ENCODE measurements at places on chromosomes 7 and 10.

GRCh38 chr10:133205146-133205545 lies 24.9 kb upstream of the UTF1 start:
- DNase-seq: no peak

DNA sequence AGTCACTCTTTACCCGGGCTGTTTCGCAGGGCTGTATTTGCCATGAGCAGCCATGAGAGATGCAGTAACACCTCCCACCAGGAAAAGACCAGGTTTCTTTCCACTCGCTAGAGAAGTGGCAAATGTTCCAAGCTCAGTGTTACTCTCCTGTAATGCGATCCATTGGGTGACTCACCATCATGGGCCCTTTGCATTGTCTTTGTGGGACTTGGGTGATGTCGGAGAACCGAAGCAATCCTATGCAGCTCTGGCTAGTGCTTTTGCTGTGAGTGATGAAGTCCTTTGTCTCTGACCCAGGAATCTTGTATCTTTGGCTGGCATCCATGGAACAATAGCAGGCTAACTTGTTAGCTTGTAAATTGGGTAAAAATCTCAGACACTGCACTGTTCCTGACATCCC lies 40.0 kb downstream of the GHRHR start:
- DNase-seq: peak; percentile 13

DNA sequence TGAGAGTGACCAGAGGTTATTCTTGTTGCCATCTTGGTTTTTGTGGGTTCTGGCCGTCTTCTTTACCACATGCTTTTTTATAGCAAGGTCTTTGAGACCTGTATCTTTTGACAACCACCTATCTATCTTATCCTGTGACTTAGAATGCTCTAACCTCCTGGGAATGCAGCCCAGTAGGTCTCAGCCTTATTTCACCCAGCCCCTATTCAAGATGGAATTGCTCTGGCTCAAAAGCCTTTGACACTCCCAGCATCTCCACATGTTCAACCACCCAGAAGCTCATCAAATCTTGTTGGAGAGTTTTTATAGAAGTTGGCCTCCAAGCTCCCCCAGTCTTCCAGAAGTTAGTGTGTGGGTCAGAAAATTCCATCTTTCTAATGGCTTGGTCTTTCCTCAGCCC lies 464.3 kb upstream of the NRP1 start:
- DNase-seq: no peak

DNA sequence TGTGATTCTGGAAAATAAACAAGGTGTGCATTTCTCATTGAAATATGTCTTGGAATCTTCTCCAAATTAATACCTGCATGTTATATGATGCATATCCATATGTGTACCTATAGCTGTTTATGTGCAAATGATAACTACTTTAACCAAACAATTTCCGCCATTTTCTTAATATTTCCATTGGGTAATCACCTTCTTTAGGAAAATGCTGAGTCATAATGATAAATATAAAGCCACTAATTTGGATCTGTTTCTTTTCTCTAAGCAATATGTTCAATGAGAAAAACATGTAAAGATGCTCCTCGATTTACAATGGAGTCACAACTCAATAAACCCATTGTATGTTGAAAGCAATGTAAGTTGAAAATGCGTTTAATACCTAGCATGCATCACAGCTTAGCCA lies 574.4 kb downstream of the CNTNAP2 start:
- no peak for DNase-seq

DNA sequence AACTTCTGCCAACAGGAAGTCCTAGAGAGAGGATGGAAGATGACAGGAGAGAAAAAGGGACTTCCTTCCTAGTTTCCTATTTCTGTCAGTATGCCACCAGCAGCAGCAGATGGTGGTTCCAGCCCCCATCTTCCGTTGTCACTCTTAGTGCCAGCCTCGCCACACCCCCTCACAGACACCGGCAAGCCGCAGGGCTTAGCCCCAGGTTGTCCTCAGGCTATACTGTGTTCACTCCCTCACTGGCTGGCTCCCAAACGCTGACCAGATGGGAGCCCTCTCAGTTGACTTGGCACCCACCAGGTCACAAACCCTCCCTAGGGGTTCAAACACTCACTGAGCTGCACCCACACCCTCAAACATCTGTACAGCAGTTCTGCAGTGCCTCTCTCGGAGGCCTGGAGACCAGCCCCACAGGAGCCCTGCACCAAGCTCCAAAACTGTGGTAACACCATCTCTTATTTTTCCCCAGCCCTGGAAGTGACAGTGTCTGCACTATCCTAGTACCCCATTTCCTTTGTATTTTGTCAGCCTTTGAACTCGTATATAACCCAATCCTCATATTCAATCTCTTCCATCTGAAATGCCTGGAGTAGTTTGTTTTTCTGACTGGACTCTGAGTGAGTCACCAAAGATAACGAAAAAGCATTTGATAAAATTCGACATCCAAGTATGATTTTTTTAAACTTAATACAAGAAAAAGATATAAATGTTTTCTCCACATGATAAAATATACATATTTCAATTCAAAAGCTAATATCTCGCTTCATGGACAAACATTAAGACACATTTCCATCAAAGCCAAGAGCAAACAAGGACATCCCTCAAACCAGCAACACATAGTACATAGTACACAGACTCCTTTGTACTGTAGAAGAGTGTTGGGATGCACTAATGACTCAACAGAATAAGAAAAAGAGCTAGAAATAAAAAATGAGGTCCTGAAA lies 34.5 kb downstream of the SMURF1 start:
- no peak for DNase-seq

DNA sequence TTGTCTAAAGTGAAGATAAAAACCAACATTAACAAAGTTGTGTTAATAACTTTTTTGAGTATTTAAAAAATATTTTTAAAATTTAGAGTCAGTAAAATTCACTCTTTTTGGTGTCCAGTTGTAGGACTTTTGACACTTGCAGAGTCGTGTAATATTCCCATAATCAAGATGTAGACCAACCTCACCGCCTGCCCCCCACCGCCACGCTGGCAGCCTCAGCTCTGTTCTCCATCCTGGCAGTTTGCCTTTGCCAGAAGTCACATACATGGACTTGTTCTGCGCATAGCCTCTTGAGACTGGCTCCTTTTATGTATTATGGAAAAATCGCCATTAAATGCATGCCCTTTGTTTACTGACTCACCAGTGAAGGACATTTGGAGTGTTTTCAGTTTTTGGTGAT lies 27.3 kb upstream of the SYCE1 start:
- no peak for DNase-seq

DNA sequence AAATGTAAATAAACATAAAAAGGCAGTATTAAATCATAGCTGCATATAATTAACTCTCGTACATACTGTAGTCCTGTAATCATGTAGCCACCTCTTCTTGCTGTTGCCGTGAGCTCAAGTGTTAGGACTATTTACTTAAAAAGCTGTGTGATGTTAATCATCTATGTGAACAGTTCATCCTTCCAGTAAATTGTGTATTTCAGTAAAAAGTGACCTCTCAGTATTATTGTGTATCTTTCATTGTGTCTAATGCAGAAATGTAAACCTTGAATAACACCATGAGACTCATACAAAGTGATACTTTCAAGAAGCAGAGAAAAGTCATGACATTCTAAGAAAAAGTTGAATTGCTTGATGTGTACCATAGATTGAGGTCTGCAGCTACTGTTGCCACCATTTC lies 38.0 kb downstream of the ADD3 start:
- no peak for DNase-seq

DNA sequence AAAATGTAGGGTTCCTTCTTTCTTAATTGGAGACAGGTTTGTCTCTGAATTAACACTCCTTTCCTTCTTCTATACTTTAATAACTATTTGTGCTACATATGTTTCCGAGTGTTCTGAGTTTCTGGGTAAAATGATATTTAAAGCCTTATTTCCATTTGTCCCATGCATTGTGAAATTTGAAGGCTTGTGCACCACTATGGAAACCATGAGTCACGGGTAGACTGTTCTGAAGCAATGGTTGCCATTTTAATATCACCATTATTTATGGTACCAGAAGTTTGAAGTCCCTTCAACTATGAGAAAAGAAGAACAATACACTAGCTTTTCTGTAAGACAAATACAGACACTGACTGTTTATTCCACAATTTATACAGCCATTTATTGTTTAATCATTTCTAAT lies 44.7 kb upstream of the ZEB1 start:
- DNase-seq: no peak

GRCh38 chr7:29500719-29501118 lies 62.9 kb upstream of the PRR15 start:
- DNase-seq: peak; percentile 36

- no peak for DNase-seq
Observed at GRCh38 chr10:22727663-22728062, 13.3 kb upstream of the PIP4K2A start.

- DNase-seq: no peak
Observed at GRCh38 chr10:71381611-71382010, 15.1 kb upstream of the CDH23 start.

GRCh38 chr7:137563981-137564380 lies 220.4 kb upstream of the PTN start:
- DNase-seq: no peak

DNA sequence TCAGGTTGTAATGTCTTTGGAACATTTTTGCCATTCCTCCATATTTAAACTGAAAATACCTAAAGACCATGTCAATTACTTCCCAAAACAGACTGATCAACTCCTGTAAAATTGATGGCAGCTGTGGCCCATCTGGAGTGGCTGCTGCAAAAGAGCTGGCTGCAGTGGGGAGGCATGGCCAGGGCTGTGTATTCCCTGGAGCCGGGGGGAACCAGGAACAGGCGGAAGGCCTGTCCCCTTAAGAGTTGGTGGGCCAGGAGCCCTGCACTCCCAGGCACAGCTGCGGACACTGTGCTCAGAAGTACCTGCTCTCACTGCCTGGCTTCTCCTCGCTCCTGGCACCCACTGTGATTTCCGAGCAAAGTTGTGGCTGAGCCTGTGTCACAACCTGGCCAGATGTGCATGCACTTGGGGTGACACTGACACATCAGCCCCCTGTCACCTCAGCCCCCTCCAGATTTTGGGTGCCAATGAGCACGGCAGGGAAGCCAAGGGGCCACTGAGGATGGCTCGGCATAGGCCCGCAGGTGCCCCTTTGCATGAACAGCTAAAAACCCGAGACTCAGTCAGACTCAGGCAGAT lies 116.1 kb downstream of the DGKB start:
- no peak for DNase-seq

DNA sequence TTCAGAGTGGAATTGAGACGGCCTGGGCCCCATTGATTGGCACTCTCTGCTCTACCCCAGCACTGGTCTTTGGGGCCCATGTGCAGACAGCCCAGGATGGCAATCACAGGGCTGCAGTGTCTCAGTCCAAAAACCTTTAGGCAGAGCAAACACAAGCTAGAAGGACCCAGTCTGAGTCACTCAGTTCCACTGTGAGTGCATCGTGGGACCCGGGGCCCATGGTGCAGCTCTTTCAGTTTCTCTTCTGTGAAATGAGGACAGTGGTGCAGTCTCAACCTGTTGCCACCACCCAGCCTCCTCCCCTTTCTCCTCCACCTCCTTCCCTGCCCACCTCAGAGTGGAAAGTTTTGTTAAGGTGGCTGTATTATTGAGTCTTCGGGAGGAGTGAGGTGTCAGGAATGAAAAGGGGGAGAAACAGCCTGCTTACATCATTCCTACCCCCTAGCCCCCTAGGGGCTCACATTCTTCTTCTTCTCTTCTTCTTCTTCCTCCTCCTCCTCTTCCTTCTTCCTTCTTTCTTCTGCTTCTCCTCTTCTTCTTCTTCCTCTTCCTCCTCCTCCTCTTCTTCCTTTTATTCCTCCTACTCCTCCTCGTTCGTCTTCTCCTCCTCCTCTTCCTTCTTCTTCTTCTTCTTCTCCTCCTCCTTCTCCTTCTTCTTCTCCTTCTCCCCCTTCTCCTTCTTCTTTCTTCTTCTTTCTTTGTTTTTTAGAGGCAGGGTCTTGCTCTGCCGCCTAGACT lies 19.5 kb upstream of the CARD11 start:
- DNase-seq: no peak

- peak; percentile 27 for DNase-seq
Observed at GRCh38 chr7:128084896-128085608, 53.8 kb upstream of the LRRC4 start.

DNA sequence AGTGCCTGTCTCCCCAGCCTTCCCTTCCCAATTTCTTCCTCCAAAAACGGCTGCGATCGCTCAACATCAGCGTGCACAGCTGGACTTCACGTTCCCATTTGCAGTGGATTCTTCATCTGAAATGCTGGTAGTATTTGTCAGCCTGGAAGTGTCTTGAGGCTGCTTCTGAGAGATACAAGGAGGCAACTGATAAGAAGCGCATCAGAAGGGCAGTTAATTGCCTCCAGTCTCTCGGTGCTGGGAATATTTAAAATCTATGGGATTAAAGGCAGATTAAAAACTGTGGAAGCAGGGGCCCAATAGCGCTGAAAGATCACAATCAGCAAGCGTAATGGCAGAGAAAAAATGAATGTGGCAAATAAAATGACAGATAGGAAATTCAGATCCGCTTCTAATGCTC lies 450.0 kb downstream of the GATA3 start:
- DNase-seq: no peak

DNA sequence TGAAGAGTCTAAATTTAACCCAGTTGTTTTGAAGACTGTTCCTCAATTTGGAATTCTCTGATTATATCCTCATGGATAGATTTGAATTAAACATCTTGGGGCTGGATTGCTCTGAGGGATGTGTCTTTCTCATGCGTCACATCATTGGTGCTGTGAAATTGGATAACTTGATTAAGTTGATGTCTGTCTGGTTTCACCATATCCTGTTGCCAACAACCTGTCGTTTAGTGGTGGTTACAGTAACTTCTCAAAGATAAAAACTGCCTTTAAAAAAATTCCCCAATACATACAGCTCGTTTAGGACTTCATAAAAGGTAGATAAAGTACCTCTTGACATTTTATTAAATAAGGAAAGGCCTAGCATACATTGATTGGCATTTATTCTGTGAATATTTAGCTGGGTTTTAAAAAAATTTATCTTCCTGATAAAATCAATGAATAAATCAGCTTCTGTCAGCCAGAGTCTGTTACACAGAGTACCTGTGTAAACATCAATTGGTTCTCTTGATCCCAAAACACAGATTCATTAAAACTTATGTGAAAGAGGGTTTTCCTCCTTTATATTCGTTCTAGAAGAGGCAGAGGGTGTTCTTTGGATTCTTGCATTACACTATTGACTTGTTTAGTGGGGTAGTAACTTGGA lies 10.5 kb downstream of the CRCP start:
- peak; percentile 43 for DNase-seq

GRCh38 chr7:135742371-135742770 lies 6.2 kb downstream of the FAM180A start:
- DNase-seq: no peak

GRCh38 chr10:25867321-25867720 lies 66.7 kb upstream of the MYO3A start:
- no peak for DNase-seq

- peak; percentile 92 for DNase-seq
Observed at GRCh38 chr7:117269417-117269816, 53.4 kb downstream of the WNT2 start.

GRCh38 chr7:47953822-47954221 lies 5.6 kb upstream of the PKD1L1 start:
- DNase-seq: no peak

DNA sequence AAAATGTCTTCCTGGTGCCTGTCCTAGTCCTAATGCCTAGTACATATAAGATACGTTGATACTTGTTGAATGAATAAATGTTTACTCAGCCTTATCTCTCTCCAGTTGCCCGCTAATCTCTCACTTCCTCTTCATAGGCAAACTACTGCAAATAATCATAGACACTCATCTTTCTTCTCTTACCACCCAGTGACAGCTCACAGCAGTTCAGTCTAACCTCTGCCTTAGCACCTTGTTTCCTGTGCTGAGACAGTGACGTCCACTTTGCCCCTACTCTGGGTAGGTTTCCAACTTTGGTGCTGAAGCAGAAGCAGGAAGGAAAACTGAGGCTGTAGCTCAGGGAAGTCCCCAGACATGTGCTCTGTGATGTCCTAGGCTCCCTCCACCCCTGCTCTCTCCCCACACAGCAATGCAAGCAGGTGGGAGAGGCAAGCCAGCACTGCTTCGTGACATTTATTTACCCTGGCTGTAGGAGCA lies 45.5 kb upstream of the RHOBTB1 start:
- DNase-seq: no peak
